Activated T-helper 2 cell treated with anti-CD3 and anti-CD28 coated beads, Interferon-gamma antibody, Interleukin-2, Interleukin-4, amounts not matched to agents 10 μg/mL and 5 μg/mL and 100 μg/mL, durations not matched to agents 14 hours and 24 hours and 36 hours (primary cell): ENCODE measurements at places on chromosomes 6 and 20. TPM values are rescaled to one million over a fixed set of nuclear protein-coding genes. Genes with fewer than 3 reads are reported as not detected.
A peak's percentile ranks its signal among the peaks of the same experiment; 100 is the strongest.

- no peak for DNase-seq
Observed at GRCh38 chr6:1605893-1606779, 3.6 kb upstream of the FOXC1 start.

GRCh38 chr6:106173124-106173879 lies 87.2 kb downstream of the PRDM1 start:
- no peak for DNase-seq

DNA sequence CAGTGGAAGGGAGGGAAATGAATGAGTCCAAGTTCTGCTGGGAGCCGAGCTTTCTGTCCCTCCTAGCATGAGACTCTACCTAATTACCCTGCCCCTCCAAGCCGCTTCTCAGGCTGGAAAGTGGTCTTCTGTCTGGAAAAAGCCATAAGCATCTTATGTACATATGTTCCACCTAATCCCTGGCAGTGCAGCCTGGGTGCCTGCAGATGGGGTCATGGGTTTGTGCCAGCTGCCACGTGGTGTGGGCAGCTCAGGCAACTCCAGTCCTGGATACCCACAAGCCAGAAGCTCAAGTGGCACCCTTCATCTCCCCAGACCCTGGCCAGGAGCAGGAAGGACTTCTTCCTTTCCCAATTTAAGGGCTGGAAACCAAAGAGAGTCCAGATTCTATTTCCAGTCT lies 253.1 kb downstream of the LY86 start:
- no peak for DNase-seq

GRCh38 chr20:23995905-23996666 lies 7.5 kb upstream of the GGTLC1 start:
- DNase-seq = peak; percentile 16

DNA sequence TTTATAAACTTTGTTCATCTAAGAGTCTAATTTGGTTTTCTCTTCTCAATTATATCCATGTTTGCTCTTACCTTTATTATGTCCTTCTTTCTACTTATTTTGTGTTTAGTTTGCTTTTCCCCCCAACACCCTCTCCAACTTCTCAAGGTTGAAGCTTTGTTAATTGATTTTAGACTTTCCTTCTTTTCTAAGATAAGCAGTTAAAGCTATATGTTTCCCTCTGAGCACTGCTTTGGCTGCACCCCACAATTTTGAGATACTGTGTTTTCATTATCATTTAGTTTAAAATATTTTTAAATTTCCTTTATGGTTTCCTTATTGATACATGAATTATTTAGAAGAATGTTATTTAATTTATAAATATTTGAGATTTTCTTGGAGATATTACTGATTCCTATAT lies 13.9 kb upstream of the BEND6 start:
- DNase-seq = no peak

- DNase-seq = peak; percentile 73
Observed at GRCh38 chr20:35953387-35954199, 709 bp downstream of the SCAND1 start.

GRCh38 chr6:111870742-111871064 lies 2.5 kb downstream of the FYN start:
- DNase-seq = no peak

GRCh38 chr20:7693761-7694160 lies 246.5 kb downstream of the HAO1 start:
- no peak for DNase-seq

DNA sequence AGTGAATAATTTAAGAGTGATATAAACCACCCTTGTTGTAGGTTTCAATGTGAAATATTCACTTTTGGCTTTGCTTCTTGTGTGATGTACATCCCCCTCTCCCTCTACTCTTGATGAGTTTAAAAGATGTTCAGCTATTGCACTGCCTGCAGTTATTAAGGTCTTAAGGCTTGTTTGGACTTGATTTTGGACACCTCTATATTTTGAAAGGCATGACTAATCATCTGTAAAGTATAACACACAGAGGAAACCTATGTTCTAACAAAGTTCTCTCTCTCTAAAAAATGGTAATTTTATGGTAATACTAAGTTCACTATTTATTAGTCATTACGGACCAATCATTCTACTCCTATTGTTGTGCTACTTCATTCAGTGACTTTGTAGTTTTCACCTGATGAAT lies 1719.9 kb downstream of the GRIK2 start:
- DNase-seq = no peak

GRCh38 chr6:26152226-26153101 lies 65.2 kb downstream of the HFE start:
- DNase-seq = no peak

Gene RGS19
- 42.0 and 43.3 TPM in 2 replicates for total RNA-seq

Gene KIF25
- not detected in 2 replicates for total RNA-seq

Gene TRIM31
- total RNA-seq = not detected in 2 replicates
